ENCODE measurements at places on chromosomes 1 and 21.
A peak's percentile ranks its signal among the peaks of the same experiment; 100 is the strongest.

GRCh38 chr1:203453616-203454015 is 22.0 kb upstream of the PRELP start:
- DNase-seq, result no peak

- DNase-seq, result no peak
These were observed 43.6 kb downstream of the PTPRU start for GRCh38 chr1:29279951-29280391.

DNA sequence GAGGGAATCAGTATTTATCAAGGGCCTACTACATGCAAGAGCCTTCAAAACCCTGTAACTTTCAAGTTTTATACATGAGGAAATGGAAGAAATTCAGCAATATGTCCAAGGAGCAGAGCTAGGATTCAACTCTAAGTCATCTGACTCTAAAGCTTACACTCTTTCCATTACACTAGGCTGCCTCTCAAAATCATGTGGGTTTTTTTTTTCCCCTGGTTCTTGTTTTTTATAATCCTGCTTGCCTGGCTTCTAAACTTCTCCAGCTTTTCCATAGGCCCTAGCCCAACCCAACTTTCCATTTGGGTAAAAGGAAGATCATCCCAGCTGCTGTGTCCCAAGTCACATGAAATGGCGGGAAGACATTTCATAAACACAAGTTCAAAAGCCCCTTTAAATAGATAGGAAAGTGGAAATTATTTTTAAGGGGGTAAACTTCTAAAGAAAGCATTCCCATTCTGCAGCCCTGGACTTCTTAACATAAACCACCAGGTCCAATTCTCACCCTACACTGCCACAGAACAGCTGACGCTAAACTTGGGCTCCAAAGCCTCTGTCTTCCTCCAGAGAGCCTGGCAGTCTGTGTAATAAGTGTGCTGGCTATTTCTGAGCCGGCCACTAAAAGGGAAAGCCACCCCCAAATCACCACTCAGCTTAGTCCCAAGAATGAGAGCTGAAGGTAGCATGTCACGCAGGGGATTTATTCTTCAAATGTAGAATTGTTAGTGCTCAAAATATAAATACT is 46.9 kb downstream of the ITPKB start:
- DNase-seq, result no peak

GRCh38 chr1:30694280-30695175 is 28.9 kb downstream of the MATN1 start:
- no peak for DNase-seq

DNA sequence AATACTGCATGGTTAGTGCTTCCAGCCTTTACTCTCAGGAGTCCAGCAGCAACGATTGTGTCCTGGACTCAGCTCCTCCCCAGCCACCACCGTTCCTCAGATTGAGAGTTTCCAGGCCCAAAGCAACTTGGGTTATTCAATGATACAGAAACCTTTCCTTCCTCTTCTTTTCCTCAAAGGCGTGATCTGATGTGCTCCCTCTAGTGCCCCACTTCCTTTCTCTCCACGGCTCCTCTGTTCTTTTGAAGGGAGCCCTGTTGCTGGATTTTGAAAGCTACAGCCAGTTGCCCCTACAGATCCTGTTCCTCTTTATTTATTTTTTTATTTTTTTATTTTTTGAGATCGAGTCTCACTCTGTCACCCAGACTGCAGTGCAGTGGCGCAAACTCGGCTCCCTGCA is 14.1 kb downstream of the CRP start:
- DNase-seq, result no peak

GRCh38 chr21:18249672-18250071 is 5.0 kb downstream of the CHODL start:
- DNase-seq, result no peak

- no peak for DNase-seq
These were observed 681.1 kb downstream of the LTN1 start for GRCh38 chr21:28311411-28312190.

DNA sequence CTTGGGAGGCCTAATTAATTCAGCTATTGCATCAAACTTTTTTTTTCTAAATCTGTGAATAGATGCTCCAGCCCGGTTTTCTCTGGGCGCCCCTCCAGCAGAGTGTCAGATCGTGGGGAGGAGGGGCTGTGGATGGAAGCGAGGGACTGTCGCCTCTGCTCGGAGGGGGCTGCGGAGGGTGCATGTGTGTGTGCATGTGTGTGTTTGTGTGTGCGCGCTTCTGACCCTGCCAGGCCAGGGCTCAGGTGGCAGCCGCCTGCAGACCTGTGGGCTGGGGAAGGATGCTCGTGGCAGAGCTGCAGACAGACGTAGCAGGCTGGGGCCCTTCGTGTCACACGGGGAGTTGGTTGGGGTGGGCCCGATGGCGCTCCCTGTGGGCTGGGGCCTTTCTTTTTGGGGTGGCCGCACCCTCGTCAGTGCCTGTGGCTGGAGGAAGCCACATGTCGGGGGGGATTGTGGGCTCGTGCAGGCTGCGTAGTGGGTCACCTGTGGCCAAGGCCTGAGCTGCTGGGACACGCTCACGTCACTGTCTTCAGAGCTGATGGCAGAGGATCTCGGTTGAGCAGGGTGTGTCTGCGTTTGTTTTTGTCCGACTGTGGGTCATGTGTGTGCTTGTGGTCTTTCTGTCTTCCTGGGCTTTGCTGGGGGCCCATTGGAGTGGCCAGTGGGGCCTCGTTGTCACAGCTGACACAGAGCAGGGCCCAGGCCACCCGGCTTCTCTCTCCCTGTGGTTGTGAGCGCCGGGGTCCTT is 2.8 kb downstream of the SKI start:
- DNase-seq, result no peak

DNA sequence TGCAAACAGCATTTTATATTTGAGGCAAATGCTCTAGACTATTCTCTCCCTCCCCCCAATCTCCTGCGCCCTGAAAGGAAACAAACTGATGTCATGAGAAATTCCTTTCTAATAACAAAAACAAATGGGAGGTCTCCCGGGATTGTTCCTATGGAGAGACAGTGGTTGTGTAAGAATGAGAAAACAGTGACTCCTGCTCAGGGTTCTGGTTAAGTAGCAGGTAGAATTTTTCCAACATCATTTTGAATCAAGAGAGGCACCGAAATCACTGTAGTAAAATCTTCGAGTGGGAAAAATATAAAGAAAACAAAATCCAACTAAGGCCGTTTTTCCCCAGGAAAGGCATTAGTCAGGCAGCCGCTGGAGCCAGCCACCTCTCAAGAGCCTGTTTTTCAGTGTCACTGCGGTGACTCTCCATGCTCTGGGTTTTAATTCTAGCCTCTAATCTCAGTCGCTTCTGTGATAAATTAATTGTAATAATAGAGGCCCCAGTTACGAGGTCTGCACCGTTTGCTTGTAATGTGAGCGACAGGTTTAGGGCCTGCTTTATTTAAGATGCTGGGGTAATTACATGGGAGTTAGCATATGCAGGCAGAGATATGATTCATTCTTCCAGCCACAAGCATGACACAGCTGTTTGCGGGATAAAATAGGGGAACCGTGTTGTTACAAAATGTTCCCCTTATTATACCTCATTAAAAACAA is 80.3 kb downstream of the RNF220 start:
- DNase-seq, result no peak

DNA sequence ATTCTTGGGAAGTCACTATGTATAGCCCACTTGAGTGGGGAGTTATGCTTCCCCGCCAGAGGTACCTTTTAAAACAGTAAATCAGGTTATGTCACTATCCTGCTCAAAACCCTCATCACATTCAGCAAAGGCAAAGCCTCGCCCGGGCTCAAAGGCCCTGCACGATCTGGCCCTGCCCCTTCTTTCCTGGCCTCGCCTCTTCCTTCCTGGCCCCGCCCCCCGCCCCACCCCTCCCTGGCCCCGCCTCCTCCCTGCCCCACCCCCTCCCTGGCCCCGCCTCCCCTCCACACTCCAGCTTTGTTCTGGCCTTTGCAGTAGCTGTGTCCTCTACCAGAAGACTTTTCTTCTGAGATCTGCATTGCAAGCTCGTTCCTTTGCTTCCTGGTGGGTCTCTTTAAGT is 6.6 kb downstream of the LDLRAD2 start:
- DNase-seq, result peak; percentile 15

DNA sequence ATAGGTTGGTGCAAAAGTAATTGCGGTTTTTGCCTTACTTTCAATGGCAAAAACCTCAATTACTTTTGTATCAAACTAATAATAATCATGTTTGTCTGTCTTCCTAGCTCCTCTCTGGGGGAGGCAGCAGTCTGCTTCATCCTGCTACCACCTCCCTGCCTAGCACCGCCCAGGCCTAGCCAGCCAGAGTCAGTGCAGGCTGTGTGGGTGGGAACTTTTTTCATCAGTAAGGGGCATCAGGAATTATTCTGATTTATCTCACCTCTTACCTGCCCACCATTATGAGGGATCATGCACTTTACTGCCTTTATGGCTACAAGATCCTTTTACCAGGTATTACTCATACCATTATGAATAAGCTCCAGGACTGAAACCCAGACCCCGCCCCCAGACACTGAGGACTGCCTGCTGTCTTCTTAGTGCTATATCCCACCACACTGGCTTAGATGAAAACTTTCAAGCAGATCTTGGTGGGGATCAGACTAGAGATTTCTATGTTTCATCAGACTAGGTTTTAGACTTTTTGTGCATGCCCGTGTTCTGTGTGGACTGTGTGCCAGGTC is 116.4 kb downstream of the PBX1 start:
- DNase-seq, result no peak

- DNase-seq, result no peak
These were observed 35.6 kb upstream of the USH2A start for GRCh38 chr1:216458812-216459211.

- no peak for DNase-seq
These were observed 10.6 kb downstream of the FMO1 start for GRCh38 chr1:171258943-171259342.

DNA sequence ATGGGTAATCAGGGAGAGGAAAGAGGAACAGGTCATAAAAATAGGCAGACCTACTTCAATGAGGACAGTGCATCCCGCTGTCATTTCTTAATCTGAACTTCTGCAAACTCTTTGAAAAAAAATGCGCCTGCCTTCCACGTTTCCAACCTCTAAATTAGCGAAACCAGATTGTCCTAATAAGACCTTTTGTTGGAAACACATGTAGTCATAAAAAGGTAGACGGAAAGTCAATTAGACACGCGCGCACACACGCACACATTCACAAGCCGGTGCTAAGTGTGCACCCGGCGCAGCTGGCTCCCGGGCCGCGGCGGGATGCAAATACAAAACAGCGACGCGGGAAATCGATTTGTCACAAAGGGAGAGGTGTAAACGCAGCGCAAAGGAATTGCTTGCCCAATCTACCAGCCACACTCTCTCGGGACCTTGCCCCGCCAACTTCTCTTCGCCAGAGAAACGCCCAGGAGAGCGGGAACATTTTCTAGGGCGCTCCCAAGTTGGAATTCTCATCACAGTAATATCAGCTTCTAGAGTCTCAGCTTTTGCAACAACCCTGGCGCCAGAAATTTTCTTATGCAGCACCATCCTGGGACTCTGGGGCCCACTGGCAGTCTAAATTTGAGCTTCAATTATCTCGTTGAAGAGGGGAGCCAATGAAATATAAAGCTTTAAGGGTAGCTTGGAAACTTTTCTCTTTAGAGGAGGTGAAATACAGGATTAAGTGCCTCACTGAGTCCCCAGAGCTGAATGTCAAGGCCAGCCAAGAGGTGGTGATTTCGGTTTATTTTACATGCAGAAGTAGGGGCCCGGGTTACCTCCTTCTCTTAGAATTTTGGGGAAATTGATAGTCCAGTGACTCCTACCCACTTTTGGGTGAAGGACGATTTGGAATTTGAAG is 4.5 kb downstream of the PRRX1 start:
- no peak for DNase-seq

GRCh38 chr1:168199056-168199455 is 20.3 kb downstream of the TIPRL start:
- DNase-seq, result no peak

DNA sequence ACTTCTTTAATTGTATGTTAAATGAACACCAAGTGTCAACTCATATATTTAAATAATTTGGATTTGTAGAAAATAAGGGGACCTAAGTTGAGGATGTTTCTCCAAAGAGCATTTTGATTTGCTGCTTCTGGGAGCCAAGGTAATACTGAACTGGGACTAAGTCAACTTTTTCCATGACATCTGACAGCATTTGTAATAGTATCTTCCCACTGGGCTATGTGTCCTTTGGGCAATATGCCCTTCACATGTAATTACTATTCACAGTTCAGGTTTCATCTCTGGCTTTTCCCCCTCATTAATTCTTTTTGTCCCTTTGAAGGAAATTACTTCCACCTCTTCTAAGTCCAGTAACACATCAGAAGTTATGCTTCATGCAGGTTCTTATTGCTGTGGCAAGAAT is 36.7 kb upstream of the HP1BP3 start:
- no peak for DNase-seq

DNA sequence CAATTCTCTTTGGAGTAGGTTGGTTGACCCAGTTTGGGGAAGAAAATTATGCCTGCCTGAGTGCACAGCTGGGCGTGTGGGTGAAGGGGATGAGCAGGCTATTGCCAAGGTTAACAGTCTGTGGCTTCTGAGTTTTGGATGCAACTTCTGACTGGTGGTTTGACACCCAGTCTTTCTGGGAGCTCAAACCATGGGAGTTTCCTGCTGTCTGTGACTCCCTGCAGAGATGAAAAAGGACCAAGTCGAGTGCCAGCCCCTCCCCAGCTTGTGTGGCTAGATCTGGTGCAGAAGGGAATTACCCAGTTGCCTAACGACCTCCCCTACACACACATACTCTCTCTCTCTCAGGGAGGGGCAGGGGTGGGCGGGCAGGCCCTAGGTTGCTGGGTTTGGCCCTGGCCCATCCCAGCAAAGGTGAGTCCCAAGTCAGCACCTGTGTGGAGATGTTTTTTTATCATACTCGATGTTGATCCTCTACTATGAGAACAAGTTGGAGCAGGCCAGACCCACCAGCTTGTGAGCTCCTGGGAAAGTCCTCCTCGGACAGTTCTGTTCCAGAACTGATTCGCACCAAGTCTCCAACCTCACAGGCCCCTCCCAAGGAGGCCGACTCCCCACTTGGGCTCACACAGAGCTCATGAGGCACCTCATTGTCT is 28.2 kb downstream of the PKP1 start:
- DNase-seq, result no peak

DNA sequence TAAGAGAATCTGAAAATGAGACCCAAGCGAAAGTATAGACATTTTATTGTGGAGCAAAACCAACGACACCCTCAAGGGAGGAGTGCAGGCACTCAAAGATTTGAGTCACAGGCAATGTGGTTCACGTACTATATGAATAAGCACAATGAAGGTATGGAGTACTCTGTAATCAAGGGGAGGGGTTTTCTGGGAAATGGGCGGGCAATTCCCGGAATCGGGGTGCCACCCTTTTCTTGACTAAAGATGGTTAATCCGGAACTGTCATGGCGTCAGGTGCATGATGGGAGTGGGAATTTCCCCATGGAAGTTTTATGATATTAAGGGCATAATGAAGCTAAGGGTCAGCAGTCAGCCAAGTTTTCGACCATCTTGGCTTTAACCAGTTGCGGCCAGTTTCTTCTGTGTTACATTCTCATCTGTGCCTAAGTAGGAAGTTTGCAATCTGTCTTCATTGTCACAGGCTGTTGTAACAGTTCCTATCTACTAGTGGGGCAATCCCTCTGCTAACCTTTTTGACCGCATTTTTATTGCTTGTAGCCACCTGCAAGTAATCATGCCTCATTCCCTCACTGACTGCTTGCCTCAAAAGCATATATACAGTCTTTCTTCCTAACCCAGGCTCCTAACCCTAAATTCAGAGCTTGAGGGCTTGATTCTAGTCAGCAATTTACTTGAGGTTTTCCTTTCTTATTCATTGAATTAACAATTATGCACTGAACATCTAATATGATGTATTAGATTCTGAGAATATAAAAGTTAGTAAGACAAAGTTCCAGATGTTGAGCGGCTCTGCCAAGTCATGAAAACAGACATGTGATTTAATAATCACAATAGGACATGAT is 775 bp upstream of the AIM2 start:
- no peak for DNase-seq

Data from neuronal stem cell (in vitro differentiated cells).